Esophagus squamous epithelium (tissue), 5 donors: ENCODE measurements at places on chromosomes 3 and 15.

DNA sequence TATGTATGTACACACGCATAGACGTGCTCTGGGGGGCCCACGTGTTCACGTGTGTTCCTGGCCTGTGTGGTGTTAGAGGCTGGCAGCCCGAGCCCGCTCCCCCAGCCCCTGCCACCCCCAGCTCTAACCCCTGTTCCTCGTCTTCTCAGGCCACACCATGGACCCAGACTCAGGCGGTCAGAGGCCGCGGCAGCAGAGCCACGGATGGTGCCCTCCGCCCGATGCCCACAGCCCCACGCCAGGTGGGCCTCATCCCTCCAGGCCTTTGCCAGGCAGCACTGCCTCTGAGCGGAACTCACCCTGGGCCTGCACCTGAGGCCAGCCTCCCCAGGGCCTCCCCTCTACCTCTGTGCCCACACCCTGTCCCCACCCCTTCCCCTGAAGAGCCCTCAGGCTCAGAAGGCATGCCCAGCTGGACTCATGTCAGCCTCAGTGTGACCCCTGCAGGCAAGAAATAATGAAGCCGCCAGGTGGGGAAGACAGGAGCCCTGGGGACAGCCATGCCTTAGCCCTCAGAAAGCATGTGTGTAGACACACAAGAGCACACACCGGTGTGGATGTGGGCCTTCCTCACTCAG lies 16.4 kb upstream of the GNAT1 start:
- no peak for DNase-seq

DNA sequence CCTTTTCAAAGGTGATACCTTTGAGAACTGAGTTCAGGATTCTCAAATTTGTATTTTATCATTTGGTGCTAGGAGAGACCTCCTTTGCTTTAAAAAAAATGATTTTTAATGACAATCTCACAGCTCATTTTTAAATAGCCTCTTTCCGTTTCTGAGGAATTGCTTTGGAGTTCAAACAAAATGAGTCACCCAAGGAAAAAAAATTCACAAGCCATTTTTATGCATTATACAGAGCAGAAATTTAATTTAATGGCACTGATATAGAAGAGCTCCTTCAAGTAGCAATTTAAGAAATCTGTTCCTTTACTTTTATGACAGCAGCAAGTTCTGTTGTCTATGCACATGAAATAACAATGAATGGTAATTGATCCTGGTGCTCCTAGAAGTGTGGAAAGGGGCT lies 337.9 kb upstream of the KCNMB2 start:
- DNase-seq: no peak

GRCh38 chr3:188421151-188421821 lies 267.3 kb downstream of the LPP start:
- no peak for DNase-seq

GRCh38 chr3:139988472-139989156 lies 53.6 kb downstream of the CLSTN2 start:
- no peak for DNase-seq

DNA sequence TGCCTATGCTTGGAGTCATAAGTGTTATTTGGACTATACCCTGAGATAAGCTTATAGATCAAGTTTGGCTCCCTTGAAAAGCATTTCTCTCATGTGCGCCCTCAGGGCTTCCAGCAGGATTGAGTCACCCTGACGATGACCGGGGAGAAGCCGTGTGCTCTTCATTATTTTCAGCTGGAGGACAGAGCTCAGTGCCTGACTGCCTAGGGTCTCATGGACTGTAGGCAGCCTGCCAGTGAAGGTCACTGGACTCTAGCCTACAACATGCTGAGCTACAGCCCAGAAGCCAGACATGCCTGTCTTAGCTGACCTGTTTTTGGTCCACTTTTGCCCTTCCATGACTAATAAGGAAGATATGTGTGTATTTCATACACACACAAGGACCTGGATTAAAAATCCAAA lies 31.6 kb upstream of the NUDT16 start:
- no peak for DNase-seq

- peak; percentile 17 for DNase-seq
These were observed 36.3 kb downstream of the LRTM1 start for GRCh38 chr3:54891540-54891897.
